Epithelial cell of esophagus (primary cell): ENCODE measurements at places on chromosomes 4 and X.

DNA sequence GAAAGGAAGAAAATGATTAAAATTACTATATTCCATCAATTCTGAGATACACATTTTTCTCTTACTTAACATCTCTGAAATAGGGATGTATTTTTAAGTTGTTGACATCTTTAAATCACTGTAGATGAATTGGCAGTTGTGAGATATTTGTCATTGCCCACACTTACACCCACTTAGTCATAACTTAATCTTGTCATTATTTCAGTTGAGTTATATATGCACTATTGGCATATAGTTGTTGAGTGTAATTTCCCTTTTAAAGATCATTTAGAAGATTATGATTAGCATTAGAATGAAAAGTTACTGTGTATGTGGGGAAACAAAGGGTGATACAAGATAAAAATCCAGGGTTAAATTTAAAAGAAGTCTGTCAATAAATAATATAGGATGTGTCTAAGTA is 2.2 kb downstream of the AIMP1 start:
- peak; percentile 21 for DNase-seq

DNA sequence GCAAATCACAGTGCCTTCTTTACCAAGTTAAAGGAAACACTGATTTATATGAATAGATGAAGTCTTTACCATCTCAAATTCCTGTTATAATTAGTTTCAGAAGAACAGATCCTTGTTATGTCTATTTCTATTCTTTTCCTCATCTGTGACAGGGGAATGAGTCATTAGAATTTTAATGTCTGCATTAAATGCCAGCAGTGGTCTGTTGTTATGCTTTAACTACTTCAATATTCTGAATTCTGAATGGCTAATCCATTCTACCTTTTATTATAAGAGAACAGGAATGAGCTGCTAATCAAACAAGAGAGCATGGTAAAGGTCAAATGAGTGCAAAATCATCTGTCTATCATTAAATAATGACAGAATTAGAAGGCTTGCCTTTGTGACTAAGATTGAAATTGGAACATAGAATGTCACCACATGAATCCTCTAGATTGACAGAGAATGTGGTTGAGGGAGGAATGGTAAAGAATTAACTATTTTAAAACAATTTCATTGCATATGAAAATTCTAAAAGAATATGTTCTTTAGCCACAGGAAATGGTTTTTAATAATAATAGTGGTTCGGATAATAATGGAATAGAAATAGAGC is 935.5 kb downstream of the ADGRL3 start:
- DNase-seq = no peak

GRCh38 chr4:68352791-68353190 is 2.9 kb upstream of the YTHDC1 start:
- DNase-seq = no peak

DNA sequence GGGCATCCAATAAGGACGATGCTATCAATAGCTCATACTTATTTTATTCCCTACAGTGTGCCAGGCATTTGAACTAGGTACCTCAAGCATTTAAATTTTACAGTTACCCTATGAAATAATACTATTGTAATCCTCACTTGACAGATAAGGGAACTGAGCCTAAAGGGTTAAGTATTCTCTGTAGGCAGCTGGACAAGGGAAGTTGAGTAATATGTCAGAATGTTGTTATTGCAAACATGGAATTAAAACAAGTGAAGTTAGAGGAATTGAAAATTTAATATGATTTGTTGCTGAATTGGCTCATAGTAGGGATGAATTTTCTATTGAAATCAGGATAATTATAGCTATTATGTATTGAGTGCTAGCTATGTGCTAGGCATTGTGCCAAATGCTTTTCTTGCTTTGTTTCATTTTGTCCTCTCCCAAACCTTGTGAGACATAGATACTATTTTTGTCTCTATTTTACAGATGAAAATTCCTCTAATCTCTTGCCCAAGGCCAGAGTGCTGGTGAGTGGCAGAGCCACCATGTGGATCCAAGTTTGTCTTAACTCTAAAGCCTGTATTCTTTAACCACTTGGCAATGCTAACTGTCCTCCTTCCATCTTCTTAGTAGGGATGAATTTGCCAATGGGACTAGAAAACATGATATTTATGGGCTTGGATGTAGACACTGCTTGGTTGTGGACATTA is 58.1 kb downstream of the TMEM164 start:
- no peak for DNase-seq

DNA sequence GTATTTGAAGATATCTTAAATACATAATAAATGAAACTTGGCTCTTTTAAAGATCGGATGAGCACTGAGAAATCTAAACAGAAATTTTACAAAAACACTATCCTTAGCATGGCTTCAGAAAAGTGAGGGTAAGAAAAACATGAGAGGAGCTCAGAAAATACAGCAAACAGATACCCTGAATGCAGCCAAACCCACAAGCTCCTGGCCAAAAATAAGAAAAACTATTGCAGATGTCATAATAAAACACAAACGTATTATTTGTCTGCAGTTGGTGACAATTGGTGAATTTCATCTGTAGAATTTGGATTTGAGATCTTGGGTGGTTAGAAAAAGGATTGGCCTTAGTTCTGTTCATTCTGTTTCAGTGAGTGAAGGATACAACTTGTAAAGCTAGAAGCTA is 603.9 kb downstream of the INPP4B start:
- no peak for DNase-seq

GRCh38 chrX:72158773-72159172 is 22.8 kb upstream of the PIN4 start:
- no peak for DNase-seq

DNA sequence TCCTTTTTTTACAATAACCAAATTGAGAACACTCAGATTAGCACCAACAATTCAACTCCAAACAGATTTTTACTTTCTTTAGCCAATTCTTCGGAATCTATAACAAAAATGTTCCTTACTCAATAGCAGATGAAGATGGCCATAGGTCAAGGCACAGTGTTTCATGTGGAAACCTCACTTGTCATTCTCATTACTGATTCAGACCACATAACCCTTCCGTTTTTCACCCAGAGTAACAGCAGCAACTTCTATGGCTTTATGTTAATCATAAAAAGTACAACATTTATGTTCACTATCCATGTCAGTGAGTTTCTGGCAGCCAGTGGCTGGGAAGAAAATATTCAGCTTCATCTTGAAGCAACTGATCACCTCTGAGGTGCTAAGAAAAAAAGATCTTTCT is 358.3 kb upstream of the TECRL start:
- no peak for DNase-seq

DNA sequence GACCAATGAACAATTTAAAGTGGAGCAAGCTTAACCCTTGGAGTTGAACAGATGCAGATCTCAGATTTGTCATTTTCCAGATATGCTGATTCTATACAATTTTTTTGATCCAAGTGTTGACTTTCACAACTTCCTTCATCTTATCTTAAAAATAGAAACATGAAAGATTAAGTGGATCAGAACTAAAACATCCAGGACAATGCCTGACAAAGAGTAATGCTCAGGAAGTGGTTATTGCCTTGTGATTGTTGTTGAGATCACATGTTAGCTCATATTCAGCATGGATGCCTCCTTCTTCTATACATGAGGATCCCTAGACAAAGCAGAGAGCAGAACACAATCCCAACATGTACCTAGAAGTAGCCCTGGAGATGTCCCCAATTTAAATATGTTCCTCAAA is 160.9 kb downstream of the PPARGC1A start:
- DNase-seq = no peak

DNA sequence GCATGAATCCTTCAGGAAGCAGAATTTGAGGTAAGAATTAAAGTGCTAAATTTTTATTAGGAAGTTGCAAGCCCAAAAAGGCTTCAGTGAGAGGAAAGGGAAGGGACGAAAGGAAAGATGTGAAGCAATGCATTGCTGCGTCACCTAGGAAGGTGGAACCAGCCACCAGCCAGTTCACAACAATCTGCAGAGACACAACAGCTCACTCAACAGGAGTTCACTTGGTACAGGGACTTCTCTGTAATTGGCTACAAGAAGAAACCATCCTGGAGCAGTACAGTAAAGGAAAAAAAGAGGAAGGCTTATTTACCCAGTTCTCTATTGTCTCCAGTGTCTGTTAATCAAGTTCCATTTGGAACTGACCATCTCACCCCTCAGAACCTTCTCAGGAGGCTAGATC is 157.6 kb downstream of the HNRNPD start:
- no peak for DNase-seq

DNA sequence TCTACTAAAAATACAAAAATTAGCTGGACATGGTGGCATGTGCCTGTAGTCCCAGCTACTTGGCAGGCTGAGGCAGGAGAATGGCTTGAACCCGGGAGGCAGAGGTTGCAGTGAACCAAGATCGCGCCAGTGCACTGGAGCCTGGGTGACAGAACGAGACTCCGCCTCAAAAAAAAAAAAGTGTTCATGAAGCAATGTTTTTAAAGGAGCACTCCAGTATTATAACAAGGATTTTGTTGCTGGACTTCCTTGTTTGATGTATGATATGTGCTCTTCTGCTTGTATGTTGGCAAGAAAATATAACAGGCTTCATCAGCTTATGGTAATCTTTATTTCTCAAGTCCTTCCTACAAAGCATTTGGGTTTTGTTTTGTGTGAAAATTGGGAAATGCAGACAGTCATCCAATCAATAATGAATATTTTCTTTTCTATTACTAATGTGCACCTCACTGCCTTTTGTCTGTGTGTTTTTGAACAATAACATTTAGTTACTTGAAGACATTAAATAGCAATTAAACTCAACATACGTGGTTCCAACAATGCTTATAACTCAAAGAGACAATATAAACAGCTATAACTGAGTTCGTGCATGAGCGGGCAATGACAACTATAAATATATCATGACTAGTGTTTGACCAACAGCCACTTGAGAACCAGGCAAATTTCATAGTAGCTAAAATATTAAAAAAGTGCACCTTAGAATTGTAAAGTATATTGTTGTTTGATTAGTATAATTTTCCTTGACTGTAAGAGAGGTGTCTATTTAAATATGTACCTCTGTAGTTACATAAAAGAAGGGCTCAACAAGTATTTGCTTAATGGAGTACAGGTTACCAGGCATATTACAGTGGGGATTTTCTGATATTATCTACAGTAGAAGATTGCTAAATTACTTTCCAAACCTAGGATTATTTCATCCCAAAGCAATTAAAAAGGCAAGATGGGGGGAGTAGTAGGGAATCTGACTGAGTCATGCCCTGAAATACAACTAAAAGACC is 210.7 kb downstream of the PPP3CA start:
- DNase-seq = no peak

GRCh38 chr4:10180927-10181744 is 64.5 kb upstream of the WDR1 start:
- no peak for DNase-seq

DNA sequence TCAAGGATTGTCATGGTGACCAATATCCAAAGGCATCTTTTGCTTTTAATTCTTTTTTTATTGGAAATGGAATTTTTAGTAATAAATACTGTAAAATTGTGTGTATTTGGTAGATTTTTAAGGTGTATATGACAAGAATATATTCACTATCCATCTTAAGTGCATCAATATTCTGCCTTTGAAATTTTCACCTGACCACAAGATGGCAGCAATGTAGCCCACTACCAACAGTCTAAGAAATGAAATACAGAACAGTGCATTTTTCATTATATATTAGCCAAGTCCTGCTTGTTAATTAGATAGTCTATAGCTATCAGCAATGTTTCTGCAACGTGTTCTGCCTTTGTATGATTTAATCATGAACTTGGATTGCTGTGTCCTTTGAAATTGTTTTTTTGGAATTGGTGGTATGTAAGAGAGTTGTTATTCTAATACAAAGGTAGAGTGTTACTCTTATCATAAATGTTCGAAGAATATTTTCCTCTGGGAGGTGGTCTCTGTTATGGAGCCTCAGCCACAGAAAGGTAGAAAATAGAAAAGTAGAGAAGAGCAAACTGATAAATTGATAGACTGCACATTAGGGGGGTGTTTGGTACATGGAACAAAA is 38.2 kb downstream of the HPGDS start:
- DNase-seq = peak; percentile 48

DNA sequence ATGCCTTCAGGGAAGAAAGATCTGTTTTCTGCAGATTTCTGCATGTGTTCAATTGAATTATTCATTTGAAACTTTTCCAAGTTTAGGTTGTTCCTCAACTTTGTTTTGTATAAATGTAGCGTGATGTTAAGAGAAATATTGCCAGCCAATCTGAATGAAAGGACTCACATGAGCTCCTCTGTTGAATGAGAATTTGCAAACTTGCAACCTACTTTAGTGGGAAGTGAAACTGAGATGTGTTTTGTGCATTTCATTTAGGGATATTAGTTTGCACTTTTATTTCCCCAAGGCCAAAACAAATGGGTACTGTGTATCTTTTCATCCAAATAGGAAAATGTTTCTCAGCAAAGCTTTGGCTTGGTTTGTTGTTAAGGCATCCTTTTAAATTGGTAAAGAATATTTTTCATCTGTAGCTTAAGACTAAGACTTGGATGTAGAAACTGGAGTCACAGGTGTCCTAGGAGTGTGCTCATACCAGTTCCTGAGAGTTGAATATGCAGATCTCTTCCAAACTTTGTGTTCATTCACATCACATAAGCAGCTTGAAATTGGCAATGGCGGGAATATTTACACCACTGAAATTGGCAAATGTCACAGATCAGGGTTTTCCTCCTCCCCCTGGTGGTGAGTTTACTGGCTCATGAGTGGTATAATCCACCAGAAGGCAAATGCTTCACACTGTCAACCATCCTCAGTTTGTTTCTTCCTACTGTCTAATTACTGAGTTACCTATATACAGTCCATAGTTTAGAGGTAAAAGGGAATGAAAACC is 193.6 kb upstream of the BANK1 start:
- no peak for DNase-seq

DNA sequence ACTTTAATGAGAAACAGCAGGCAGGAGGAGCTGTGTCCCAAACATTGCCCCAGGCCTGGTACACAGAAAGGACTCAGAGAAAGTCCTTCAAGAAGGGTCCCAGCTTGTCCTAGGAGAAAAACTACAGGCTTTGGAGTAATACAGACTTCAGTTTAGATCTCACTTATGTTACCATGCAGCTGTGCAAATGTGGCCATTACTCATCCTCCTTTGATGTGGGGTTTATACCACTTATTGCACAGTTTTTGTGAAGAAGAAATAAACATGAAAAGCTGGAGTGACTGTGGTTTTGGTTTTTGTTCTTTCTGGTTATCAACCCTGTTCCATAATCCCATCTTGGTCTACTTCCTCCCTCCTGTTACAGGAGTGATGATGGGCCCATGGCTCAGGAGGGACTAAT is 8.1 kb upstream of the CYTL1 start:
- DNase-seq = no peak

DNA sequence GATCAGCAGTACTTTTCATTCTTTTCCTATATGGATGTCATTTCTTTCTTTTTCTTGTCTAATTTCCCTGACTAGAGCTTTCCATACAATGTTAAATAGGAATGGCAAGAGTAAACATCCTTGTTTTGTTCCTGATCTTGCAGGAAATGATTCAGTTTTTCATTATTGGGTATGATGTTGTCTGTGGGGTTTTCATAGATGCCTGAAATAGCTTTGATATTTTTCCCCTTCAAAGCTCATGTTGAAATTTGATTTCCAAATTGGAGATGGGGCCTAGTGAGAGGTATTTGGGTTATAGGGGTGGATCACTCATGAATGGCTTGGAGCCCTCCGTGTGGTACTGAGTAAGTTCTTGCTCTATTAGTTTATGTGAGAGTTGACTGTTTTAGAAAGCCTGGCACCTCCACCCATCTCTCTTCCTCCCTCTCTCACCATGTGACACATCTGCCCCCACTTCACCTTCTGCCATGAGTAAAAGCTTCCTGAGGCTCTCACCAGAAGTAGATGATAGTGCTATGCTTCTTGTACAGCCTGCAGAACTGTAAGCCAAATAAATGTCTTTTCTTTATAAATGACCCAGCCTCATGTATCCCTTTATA is 22.3 kb upstream of the VSIG1 start:
- peak; percentile 19 for DNase-seq
